ENCODE measurements at places on chromosomes 5 and 9.

DNA sequence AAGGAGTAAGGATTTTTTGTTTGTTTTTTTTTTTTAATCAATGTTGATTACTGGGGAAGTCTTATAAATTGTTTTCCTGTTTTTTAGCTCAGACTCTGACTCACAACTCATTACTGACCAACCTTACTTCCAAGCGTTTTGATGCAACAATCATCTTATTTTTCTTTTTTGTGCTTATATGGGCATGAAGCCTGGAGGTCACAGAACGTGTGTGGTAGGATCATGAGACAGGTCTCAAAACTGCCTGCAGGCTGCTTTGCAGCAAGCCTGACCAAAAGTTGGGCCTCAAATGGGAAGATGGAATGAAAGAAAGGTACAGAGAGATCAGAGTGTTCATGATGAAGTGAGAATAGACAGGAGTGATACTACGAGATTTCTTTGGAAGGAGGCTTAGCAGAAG lies 38.5 kb downstream of the SNCAIP start:
- no peak for DNase-seq

DNA sequence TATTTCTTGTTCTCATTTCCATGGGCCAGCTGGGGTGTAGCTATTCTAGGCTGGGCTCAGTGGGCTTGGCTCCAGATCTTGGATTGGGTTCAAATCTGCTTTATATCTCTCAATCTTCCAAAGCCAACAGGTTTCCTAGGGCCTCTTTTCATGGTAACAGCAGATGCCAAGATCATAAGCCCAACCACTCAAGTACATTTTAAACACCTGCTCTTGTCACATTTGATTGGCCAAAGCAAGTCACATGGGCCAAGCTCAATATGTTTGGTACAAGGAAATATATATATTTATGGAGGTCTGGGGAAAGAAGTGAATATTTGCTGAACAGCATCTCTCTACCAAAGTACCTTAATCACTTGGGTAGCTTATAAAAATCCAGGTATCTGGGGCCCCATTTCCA lies 49.5 kb downstream of the MRRF start:
- DNase-seq: no peak

GRCh38 chr9:125850763-125851162 lies 103.6 kb downstream of the PBX3 start:
- DNase-seq: no peak

DNA sequence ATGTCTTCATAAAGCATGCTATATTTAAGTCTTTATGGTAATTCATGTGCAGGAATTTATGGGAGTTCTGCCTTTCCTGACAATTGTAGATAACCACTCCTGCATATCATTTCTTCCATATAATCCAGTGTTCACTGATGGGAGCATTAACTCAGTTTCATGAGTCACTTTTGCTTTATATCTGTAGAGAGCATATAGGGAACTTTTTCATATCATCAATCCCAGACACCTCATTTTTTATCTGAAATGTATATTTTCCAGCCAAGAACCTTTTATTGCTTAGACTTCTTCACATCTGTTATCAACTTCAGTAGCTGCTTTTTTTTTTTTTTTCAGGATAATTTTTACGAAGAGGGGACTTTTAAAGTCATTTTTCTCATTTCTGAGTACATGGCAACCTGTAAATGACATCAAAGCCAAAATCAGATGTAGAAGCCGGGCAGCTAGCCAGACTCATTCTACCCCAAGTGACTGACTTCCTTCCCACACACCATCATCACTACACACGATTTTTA lies 41.1 kb downstream of the NFX1 start:
- DNase-seq: no peak

- no peak for DNase-seq
Measured at GRCh38 chr9:34490360-34490759, 31.8 kb downstream of the DNAI1 start.

DNA sequence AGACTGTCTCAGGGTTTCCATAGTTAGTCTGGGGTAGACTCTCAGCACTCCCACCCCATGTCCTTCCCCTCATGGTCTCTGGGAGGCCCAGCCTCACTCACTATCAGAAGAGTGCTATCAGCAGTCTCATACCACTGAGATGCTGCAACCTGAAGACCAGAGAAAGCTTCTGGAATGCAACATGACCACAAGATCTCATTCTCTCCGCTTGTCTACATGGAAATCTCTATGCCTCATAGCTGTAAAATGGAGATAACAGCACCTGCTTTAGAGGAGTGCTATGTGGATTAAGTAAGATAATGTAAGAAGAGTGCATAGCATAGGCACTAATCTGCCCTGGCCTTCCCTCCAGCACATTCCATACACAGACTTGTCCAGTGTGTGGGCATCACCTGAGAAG lies 47.0 kb upstream of the ZNF169 start:
- peak; percentile 24 for DNase-seq

DNA sequence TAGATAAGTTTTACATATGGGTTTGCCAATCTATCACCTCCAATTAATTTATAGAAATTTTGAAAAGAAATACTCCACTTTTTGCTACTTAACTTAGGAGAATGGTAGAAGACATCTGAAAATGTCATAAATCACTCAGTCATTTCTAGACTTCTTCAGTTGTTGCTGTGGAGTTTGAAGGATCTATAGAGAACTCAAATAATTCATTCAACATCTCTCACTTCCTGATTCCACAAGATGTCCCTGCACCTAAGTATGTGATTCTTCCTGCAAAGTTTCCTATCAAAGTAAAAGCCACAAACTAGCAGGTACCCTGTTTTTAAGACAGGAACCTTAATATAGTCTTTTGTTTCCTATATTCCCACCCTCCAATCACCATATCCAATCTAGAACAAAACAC lies 297.1 kb upstream of the ATP10B start:
- no peak for DNase-seq

Measured in fibroblast of the aortic adventitia (primary cell).